GM23248 (cell line): ENCODE measurements at places on chromosomes 4 and X. TPM values are rescaled to one million over a fixed set of nuclear protein-coding genes. Genes with fewer than 3 reads are reported as not detected.

The GPC3 gene
- not detected in 2 replicates for total RNA-seq

The CTAG1A gene
- total RNA-seq, result not detected in 2 replicates

The NDNF gene
- 1.9 and 3.4 TPM in 2 replicates for total RNA-seq

The HSD17B13 gene
- not detected in 2 replicates for total RNA-seq

The C4orf36 gene
- total RNA-seq, result 0.65 TPM in 1 of 2 replicates, not detected in the other

The CACNA1F gene
- total RNA-seq, result not detected in 2 replicates

The SMIM10L2A gene
- total RNA-seq, result not detected in 2 replicates

The ARHGAP10 gene
- 21.0 and 24.8 TPM in 2 replicates for total RNA-seq
